Activated T-cell treated with anti-CD3 and anti-CD28 coated beads, Interleukin-2, amount 50 U/mL, for 48 hours (primary cell): ENCODE measurements at places on chromosomes 6 and 20.

- DNase-seq: no peak
Measured at GRCh38 chr6:44809258-44809657, 421.8 kb downstream of the CDC5L start.

DNA sequence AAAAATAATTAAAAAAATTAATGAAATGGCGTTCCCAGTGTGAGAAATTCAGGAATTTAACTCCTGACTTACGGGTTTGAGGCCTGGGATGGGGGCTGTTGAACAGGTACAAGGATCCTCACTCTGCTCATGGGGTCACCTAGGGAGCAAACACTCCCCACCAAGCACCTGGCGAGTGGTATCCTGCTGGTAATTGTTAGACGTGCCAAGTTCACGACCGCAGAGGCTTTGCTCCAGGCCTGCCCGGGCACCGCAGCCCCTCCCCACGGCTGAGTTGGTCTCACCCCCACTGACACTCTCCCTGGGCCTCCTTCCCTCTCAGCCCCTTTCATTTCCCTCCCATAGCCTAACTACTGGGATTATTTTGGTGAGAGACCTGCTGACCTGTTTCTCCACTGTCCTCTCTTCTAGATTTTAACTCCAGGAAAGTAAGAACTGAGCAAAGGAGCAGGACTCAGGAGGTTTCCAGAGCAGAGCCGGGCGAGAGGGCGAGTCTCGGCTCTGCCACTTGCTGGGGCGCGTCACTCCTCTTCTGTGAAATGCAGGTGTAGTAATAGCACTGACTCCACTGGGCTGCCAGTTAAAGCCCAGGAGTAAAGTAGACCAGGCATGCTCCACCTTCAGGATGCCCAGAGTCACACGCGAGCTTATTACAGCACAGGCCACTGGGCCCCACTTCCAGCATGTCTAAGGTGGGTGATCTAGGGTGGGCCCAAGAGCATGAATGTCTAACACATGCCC, 22.8 kb downstream of the BMP7 start:
- no peak for DNase-seq

GRCh38 chr6:46347669-46348068, 143.6 kb downstream of the RCAN2 start:
- DNase-seq: no peak

DNA sequence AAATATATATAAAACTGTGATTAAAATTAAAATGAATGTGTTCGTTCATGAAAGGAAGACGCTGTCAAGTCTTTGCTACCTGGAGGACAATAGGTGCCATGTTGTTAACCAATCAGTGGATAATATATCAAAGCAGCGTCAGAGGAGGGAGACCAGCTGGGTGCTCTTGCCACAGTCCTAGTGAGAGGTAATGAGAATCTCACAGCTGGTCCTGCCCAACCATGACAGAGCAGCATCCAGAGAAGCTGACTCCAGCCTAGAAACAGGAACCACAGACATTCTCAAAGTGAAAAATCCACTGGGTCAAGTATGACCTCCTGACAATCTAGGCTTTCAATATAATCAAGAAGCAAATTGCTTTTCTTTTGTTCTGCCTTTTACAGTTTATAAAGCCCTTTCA, 94.5 kb upstream of the LRFN2 start:
- no peak for DNase-seq

- no peak for DNase-seq
Measured at GRCh38 chr6:75266716-75267291, 17.8 kb downstream of the TMEM30A start.

GRCh38 chr6:2848851-2849250, 7.2 kb upstream of the SERPINB1 start:
- peak; percentile 73 for DNase-seq

DNA sequence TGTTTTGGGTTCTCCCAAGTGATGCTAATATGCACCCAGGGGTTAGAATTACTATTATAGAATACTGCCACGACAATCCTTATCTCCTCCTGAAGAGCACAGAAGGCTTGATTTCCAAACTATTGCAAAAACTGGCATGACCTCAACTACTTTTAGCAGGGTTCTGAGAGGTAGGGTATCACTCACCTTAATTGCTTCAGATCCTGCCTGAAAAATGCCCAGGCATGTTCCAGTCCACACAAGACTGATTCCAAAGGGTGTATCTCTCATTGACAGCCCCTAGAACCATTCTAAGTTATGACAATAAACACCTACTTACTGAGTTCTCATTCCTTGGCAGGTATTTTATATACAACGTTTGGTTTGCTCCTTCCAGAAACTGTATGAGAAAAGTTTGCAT, 5.0 kb upstream of the DSE start:
- no peak for DNase-seq

DNA sequence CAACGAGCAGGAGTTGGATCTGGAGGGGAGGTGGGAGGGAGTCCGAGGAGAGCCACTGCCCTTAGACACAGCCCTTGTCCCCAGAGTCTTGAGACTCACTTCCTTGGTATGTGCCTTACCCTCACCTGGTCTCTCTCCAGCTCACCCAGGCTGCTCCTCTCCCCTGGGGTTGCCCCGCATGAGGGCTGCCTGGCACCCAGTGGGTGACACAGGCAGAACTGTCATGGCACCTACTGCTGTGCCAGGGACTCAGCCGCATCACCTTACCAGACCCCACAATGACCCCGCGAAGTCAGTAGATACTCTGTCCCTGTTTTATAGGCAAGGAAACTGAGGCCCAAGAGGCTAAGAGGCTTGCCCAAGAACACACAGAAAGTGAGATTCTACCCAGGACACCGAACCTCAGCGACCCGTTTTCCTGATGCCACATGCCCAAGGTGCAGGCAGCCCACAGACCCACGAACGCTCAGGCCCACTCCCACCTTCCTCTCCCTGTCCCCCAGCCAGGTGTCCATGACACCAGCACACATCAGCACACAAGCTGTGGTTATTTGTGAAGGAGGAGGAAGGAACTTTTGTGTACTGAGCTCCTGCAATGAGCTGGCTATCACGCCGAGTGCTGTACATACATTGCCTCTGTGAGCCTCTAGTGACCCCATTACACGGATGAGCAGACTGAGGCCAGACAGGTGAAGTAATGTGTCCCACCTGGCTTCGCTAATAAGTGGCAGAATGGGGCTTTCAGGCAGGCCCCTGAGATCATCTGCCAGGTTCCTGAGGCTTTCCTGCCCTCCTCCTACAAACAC, 168.1 kb downstream of the GRM4 start:
- no peak for DNase-seq
